ENCODE measurements at places on chromosomes 5 and 9. TPM values are rescaled to one million over a fixed set of nuclear protein-coding genes. Genes with fewer than 3 reads are reported as not detected.

Gene LCN1
- not detected for total RNA-seq

- no peak for ATAC-seq
These were observed 100.0 kb downstream of the GDNF start for GRCh38 chr5:37739817-37740261.

- ATAC-seq, result no peak
These were observed 23.0 kb downstream of the ZBED3 start for GRCh38 chr5:77064040-77064439.

DNA sequence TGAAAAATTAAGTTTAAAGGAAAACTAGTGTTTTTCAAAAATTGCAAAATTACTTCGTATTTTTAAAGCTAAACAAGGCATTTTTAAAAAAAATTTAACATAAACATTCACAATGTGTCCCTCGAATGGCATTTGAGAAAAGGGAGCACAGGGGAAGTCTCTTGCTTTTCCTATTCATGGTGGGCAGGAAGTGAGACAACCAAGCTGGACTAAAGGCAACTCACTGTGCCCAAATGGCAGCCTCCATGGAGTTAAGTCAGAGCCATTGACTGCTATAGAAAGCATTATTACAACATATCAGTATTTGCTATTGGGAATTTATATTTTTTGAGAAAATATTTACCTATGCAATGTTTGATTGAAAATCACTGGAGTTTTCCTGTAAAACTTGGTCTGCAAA lies 8.3 kb downstream of the HNRNPH1 start:
- no peak for ATAC-seq

- no peak for ATAC-seq
These were observed 1523.9 kb downstream of the MAT2B start for GRCh38 chr5:165029099-165029870.

- no peak for ATAC-seq
These were observed 29.4 kb downstream of the NUTM2F start for GRCh38 chr9:94298949-94299599.

DNA sequence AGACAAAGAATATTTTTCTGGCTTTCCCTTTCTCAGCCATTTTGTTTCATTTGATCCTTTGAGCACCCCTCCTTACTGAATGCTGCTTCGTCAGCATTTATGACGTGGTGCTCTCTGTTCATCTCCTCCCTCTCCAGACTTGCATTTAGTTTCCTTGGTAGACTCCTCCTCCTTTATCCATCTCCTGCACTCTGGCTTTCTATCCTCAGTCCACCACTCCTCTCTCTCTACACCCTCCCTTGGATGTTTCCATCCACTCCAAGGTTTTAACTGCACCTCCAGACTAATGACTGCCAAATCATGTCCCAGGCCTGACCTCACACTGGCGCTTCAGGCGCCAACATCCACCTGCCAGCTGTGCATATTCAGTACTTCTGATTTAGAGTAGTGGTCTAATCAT lies 245.4 kb downstream of the RAB3C start:
- no peak for ATAC-seq

DNA sequence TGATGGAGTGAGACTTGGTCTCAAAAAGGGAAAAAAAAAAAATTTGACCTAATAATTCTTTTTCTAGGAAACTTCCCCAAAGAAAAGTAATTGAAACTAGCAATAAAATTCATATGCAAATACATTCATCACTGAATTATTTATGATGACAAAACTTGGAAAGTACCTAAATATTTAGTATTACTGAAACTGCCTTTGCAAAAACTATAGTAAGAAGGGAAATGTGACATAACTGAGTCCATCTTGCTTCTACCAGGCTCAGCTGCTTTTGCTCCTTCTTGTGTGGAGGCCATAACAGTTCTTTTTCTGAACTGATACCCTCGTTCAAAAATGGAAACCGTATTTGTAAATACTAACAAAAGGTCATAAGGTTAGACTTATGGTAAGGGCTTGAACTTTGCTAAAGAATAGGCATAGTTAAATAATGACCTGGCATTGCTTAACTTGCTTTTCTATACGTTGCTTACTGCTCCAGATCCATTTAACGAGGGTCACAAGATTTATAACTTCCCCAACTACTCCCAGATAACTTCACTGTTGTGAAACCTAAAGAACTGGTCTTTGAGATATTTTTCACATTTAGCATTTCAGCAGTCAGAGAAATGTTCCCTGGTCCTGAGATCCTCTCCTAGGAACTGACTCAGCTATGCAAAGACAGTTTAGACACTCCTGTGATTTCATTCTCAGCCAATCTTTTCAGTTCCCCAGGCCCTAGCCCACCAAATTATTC lies 68.4 kb downstream of the CFAP95 start:
- ATAC-seq, result no peak

Gene PKD2L2
- total RNA-seq, result not detected

Gene ATP10B
- total RNA-seq, result 12.1 TPM

DNA sequence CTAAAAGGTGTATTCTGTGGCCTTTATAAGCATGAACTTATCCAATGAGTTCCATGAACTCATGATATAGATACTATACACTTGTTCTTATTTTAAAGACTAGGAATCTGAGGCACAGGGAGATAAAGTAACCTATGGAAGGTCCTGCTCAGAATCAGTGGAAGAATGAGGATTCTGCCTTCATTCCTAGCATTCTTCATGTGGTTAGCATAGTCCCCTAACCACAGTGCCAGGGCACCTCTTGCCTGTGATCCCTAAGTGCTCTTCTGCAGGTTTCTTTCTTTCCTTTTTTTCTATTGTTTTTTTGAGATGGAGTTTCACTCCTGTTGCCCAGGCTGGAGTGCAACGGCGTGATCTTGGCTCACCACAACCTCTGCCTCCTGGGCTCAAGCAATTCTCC lies 174.1 kb downstream of the C9orf152 start:
- no peak for ATAC-seq

- ATAC-seq, result no peak
These were observed 90.9 kb upstream of the GRIA1 start for GRCh38 chr5:153399595-153399994.

- ATAC-seq, result peak; percentile 50
These were observed 2.8 kb upstream of the ZNF462 start for GRCh38 chr9:106859957-106860720.

DNA sequence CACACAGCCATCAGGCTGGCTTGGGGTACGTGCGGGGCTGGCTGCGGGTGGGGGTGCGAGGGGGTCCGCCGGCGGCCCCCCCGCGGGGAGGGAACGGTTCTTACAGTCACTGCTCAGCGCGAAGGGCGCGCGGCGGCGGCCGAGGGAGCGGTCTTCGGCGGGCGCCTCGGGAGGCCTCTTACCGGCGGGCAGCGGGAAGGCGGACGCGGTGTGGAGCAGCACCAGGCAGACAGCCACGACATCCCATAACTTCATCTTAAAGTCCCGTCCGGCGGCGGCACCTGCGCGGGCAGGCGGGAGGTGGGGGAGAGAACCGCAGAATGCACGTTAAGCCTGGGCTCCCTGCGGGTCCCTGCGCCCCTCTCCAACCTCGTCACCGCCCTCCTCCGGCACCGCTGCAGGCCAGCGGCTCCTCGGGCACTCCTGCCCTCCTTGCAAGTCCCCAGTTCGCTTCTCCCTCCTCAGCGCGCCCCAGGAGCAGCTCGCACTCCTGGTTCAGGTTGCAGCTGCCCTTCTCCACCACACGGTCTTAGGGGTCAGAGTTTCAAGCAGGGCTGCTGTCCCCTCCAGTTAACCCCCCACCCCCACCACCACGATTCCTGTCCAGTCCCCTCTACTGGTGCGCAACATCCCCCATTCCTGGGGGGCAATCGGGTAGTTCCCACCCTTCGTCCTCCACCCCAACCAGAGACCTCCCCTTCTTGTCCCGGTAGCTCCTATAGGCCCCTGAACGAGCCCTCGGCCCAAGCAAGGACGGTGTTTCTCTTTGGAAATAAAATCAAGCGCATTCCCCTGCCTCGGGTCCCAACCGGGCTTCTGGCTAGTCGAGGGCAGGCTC lies 5.1 kb downstream of the GDNF start:
- ATAC-seq, result no peak

Gene TIFAB
- total RNA-seq, result not detected

DNA sequence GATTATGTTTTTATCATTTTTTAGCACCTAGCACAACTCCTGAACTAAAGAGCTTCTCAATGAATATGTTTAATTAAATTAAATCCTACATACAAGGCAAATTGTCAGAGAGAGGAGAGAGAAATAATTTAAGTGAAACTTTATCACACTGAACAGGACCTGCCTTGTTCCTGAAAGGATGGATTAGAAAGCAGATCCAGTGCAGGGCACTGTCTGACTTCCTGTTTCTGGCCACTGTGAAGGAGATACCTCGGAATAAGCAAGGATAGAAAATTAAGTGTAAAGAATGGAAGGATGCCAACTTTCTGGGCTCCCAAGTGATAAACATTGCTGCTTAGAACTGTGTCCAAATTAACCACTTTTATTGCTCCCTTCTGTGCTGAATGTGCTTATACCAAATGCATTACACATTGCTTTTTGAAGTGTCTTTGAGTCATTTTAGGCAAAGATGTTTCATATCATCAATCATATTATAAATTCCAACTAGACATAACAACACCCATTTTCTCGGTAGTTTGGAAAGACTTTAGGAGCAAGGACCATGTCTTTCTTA lies 89.1 kb upstream of the SPDL1 start:
- no peak for ATAC-seq

DNA sequence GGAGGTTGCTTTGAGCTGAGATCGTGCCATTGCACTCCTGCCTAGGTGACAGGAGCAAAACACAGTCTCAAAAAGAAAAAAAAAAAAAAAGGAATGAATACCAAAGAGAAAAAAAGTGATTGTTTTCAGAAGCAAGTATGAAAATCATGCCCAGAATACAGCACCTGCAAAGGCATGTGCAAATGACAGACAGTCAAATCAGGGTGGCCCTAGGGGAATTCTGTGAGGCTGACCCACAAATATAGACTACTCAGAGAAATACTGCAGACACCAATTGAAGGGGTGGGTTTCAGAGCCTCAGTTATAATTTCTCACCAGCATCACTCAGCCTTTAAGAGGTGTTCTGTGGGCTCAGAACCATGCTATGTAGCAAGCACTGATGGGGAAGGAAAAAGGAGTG lies 28.6 kb downstream of the DCAF12 start:
- no peak for ATAC-seq

- ATAC-seq, result no peak
These were observed 7.4 kb downstream of the TBC1D2 start for GRCh38 chr9:98247831-98248657.

DNA sequence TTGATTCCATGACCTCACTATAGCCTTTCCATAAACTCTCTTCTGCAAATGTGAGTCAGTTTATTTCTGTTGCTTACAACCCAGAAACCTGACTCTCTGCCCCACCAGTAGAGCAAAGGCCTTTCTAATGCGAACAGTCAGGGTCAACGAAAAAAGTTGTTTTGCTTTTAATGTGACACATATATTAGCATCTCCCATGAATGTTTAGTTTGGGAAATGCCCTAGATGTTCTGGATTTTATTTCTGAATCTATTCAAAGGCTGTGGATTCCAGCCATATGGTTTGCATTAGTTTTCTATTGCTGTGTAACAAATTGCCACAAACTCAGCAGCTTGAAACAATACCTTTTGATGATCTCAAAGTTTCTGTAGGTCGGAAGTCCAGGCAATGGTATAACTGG lies 193.5 kb downstream of the GNA14 start:
- ATAC-seq, result no peak

Gene RLN2
- total RNA-seq, result not detected

DNA sequence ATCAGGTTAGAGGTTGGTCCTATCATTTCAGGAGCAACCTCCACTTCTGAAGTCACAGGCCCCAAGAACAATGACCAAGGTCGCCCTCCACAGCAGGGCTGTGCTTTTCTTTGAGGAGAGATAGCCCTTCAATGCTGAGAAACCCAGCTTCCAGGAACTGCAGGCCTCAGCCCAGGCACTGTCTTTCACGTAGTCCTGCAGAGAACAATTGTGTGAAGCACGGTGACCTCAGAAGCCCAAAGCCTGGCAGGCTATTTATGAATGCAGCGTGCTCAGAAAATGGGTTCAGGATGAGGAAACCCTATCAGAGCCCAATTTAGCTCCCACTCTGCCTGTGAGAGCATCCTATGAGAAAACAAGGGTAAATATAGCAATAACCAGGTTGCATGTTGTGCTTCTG lies 388.3 kb downstream of the PLK2 start:
- no peak for ATAC-seq

DNA sequence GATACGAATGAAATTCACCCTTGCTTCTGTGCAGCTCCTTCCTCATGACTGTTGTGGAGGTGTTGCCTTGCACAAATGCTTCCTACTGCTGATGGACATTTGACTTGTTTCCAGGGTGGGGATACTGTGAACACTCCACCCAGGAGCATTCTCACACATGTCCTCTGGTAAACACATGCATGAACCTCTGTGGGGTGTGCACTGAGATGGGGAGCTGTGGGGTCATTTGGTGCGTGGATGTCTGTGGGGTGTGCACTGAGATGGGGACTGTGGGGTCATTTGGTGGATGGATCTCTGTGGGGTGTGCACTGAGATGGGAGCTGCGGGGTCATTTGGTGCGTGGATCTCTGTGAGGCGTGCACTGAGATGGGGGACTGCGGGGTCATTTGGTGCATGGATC lies 72.9 kb upstream of the IRX4 start:
- no peak for ATAC-seq

Gene GHR
- total RNA-seq, result 2.4 TPM

DNA sequence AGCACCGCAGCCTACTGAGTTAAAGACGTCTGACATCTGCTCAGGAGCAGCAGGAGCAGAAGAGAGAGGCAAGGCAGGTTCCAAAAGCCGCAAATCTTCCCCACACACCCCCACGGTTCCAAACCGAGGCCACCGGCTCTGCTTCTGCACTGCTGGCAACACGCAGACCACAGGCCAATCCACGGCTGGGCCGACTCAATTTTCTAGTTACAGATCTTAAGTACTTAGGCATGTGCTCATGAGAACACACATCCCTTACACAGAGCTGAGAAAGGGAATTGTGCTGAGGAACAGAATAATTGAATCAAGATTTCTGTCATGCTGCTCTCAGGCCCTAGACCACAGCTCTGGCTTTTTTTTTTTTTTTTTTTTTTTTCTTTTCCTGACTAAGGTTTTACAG lies 32.6 kb downstream of the PAX5 start:
- no peak for ATAC-seq

Gene PDGFRB
- 11.5 TPM for total RNA-seq

DNA sequence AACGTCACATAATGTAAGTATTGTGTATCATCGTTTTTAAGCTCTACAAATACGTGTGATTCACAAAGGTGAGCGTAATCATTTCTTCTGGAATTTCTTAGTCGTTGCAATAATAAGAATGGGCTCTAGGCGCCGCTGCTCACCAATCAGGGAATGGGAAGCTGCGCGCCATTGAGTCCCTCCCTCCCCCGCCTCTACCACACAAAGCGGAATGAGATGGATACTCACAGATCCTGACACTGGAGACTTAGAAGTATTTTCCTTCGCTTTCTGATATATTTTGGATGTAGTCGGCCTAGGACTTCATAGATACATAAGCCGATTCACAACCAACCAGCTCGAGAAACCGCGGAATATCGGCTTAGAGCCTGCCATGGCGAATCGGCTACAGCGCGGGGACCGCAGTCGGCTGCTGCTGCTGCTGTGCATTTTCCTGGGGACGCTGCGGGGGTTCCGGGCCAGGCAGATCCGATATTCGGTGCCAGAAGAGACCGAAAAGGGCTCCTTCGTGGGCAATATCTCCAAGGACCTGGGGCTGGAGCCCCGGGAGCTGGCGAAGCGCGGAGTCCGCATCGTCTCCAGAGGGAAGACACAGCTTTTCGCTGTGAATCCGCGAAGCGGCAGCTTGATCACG lies at the start of gene PCDHGA11:
PCDHGA11 (plus strand) TSS at position 197 of the 634 bp plus-strand sequence; CDS start at position 374, 177 bp downstream.
- ATAC-seq, result no peak

GRCh38 chr5:67061511-67061910 lies 135.1 kb downstream of the CD180 start:
- ATAC-seq, result peak; percentile 72
